Thymus (tissue), 14 donors: ENCODE measurements at places on chromosomes 7 and 10.

- no peak for DNase-seq
These were observed 131.1 kb downstream of the ADARB2 start for GRCh38 chr10:1605999-1606940.

DNA sequence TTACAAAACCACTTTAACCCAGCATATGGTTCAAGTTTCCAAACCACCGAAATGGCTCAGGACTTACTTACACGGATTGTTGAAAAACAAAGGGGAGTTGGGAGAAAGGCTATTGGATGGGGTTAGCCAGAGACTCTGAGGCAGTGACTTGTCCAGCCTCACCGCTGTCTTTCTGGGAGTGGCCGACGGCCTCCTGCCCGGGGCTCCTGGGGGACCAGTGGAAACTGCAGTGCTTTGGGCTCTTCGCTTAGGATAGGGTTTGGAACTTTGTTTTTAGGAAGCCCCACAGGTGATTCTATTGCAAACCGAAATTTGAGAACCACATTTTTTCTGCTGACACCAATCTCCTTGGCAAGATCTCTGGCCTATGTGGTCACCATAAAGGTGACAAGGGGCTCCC is 38.1 kb upstream of the R3HCC1L start:
- no peak for DNase-seq

- no peak for DNase-seq
These were observed 134.3 kb downstream of the ZNF37A start for GRCh38 chr10:38228394-38228793.

- no peak for DNase-seq
These were observed 225.1 kb downstream of the GATA3 start for GRCh38 chr10:8279598-8279997.

GRCh38 chr7:12800486-12800885 is 113.1 kb downstream of the ARL4A start:
- DNase-seq = no peak

GRCh38 chr7:31107106-31108090 is 55.3 kb downstream of the ADCYAP1R1 start:
- DNase-seq = no peak

DNA sequence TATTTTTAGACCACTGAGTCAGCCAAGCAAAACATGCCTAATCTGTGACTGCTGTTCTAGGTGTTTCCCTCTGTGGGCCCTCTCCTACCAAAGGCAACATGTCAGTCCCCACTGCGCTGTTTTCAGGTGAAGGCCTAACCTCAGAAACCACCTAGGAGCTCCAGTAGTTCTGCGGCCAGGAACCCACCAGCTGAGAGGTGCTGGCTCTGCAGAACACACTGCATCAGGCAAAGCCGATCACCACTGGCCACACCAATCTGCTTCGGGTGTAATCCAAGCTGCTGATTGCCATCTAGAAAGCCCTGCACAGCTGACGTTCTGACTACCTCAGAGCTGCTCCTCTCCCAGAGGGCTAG is 14.9 kb downstream of the CAMK2G start:
- DNase-seq = no peak

DNA sequence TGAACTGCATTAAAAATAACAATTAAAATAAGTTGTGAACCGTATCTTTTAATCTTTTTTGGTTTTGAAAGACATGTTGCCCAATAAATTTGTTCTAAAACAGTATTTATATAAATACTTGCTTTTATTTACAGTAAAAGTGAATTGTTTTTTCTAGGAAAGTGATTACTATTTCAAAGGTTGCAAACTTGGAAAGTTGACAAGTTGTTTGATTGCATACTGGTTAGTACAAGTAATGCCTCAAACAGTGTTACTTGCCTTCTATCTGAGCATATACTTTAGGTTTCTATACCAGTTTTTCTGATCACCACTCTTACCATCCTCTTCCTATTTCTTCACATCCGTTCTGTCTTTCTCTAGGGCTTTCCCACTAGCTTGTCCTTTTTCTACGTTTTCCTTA is 212.6 kb downstream of the FOXP2 start:
- DNase-seq = no peak

DNA sequence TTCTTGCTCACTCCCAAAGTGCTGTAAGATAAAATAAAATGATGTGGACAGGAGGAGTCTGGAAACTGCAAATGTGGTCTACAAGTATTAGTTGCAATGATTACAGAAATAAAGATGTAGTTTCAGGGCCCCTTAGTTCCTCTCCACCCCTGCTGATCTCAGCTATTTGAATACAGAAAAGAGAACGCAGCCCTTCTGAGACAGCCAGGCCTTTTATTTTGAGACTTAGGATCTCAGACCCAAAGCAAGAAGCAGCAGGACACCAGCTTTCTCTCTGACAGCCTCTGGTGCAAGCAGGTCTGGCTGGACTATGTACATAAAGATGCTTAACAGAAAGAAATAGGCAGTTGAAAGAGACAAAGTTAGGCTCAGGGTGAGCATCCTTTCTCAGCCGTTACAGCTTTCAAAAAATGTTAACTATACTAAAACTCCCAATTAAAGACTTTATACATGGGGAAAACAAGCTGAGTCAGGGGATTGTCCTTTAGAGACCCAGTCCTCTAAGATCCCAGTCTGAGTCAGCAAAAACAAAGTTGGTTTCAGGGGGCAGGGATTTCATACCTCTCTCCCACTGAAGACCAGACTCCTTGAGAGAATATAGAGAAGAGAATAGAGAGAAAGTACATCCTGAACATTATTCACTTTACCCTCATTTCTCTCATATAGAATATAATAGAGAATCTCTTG is 220.4 kb downstream of the TMEM178B start:
- DNase-seq = no peak

DNA sequence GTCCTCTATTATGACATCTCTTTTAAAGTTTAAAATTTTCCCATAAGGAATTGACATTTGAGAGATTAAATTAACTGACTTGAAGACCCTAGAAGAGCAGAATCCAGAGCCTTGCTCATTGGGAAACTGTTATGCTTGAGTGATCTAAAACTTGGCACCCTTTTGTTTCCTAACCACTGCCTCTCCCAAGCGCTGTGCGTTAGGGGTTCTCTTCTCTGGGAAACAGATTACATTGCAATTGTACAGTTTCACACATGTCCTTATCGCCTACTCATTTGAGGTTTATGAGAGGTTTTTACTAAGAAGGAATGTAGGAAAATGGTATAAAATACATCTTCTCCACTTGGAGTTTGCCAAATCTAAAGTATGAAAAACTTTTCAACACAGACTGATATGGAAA is 126.8 kb upstream of the AMPH start:
- no peak for DNase-seq

DNA sequence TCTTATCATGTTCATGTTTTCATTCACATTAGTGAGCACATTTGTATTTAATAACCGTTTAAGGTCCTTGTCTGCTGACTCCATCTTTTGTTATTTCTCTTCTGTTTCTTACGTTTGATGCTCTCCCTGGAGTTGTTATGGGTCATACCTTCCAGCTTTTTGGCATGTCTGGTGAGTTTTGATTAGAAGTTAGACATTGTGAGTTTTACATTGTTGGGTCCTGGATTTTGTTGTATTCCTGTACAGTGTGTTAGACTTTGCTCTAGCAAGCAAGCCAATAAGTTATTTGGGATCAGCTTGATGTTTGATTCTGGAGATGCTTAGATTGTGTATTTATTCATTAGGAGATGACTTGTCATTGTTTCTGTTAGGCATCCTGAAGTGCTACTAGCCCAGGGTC is 16.9 kb downstream of the OLAH start:
- no peak for DNase-seq

GRCh38 chr10:6796231-6796630 is 216.2 kb upstream of the PRKCQ start:
- no peak for DNase-seq

DNA sequence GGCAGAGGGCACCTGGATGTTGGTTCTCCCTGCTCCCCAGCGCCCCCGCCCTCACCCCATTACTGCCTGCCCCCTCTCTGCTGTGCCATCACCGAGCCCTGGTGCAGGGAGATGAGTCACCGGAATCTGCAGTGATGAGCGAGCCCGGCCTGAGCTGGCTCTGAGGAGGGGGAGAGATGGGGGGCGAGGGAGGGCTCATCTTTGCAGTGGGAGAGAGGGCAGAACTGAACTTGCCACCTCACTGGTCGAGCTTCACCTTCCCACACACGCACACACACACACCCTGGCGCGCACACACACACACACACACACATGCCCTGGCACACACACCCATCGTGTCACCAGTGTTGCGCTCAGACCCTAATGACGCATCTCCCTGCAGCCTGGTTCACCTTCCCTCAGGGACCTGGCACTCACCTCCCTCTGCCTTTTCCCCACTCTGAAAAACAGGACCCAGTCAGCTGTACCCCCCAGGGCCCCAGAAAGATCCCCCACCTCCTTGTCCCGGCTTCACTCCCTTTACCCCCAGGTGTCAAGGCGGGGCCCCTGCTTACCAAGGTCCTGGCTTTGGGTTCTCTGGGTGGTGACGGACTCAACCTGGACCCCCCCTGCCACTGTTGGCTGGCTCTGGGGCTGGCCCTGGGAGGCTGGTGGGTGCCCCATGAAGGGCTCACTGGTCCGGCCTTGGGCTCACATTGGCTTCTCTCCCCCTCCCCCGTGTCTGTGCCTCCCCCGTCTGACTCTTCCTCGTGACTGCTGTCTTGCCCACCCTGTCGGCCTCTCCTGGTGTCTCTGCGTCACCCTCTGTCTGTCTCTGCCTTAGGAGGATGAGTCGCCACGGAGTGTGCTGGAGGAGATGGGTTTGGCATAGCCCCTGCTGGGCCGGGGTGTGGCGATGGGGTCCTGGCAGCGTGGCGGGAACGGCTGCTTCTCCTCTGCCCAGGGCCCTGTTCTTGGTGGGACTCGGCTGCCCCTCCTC is 5.4 kb downstream of the VGF start:
- no peak for DNase-seq

GRCh38 chr10:45419676-45420025 is 45.6 kb downstream of the ALOX5 start:
- no peak for DNase-seq

DNA sequence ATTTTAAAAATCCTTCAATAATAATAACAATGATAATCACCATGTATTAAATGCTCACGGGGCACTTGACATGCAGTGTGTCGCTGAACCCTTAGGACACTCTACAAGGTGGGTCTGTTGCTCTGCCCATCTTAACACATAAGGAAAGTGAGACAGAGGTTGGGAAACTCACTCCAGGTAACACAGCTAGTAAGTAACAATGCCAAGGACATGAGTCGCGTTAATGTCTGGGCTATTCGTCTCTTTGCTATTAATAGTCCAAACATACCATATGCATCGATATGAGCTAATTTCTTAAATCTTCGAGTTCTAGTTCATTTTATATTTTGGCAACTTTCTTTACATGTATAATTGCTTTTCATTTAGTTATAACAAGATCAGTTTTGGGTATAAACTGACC is 79.5 kb downstream of the BEND7 start:
- DNase-seq = no peak

DNA sequence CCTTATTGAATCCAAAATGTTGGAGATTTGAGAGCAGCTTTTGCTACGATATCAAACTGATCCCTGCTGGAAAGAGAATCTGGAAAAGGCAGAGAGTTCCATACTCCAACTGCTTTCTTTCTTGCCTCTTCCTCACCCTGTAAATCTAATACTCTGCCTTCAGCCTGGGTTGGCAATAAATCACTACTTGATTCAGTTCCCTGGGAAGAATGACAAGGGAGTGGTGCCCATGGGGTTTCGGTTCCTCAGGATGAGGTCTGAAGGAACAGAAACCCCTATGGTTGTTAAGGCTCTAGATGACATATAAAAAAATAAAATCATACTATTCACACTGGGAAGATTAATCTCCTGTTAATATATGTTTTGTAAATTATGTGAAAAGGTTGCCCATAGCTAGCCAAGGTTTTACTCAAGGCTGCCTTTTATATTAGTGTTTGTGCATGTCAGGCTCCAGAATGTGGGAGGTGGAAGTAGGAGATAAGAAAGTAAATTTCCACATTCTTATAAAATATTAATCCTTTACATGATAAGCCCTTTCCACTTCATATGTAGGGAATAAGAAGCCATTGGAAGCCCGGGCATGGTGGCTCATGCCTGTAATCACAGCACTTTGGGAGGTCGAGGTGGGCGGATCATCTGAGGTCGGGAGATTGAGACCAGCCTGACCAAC is 106.2 kb upstream of the CACNA2D1 start:
- DNase-seq = no peak

DNA sequence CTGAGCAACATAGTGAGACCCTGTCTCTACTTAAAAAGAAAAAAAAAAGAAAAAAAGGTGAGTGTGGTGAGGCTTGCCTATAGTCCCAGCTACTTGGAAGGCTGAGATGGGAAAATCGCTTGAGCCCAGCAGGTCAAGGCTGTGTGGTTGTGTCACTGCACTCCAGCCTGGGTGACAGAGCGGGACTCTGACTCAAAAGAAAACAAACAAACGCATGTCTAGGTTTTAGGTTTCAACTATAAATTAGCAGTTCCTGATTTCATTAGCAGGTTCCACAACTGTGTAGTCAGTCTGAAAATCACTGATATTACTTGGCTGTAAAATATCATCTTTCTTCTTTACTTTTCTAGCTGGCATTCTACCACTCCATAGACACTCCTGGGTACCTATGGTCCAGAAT is 155.7 kb upstream of the HGF start:
- no peak for DNase-seq

GRCh38 chr7:68613897-68614296 is 984.4 kb upstream of the AUTS2 start:
- DNase-seq = no peak

DNA sequence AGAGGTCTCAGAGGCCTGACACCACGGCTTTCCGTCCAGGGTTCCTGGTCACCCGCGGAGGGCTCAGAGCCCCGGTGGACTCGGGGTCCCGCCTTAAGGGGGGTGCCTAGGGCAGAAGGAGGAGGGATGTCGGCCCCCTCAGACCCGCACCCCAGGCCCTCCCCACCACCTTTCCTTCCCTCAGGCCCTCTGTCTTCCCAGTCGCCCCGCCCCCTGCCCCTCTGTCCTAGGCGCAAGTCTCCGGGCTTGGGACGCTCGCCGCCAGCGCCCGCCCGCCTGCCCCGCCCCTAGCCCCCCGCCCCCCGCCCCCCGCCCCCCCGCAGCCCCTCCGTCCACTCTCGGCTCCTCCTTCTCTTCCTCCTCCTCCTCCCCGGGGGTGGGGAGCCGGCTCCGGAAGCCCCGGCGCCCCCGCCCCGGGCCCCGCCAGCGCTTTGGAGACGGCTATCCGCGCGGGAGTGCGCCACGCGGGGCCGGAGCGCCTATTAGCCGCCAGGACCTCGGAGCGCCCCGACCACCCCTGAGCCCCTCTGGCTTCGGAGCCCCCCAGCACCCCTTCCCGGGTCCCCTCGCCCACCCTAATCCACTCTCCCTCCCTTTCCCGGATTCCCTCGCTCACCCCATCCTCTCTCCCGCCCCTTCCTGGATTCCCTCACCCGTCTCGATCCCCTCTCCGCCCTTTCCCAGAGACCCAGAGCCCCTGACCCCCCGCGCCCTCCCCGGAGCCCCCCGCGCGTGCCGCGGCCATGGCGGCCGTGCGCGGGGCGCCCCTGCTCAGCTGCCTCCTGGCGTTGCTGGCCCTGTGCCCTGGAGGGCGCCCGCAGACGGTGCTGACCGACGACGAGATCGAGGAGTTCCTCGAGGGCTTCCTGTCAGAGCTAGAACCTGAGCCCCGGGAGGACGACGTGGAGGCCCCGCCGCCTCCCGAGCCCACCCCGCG is at the start of gene AEBP1:
Gene AEBP1, plus strand, starts transcription at position 423 of the 937 bp plus-strand sequence. Its CDS starts 321 bp downstream, at position 744.
- no peak for DNase-seq
